Activated effector memory CD4-positive, alpha-beta T cell treated with Interleukin-2 at 50 U/mL for 16 hours (primary cell): ENCODE measurements at places on chromosomes 6 and 20.

- no peak for DNase-seq
Observed at GRCh38 chr6:127221201-127221600, 45.5 kb upstream of the RNF146 start.

DNA sequence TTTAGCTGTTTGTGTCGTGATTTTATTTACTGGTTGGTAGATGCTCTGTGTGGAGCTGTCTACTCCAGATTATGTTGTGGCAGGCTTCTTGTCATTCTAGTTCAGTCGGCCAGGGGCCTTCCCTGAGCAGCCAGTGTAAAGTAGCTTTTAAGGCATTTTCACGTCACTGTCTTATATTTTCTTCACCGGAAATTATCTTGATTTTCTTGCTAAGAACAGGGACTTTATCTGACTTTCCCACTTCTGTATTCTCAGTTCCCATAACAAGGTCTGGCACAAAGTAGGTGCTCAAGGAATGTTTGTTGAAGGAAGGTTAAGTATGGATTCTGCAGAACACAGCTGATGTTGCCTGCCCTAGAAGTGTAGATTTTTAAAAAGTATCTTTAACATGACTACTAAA, 868 bp downstream of the LTV1 start:
- no peak for DNase-seq

- no peak for DNase-seq
Observed at GRCh38 chr6:19327661-19328060, 509.5 kb upstream of the ID4 start.

- DNase-seq: no peak
Observed at GRCh38 chr6:121506761-121507754, 71.6 kb downstream of the GJA1 start.

- DNase-seq: no peak
Observed at GRCh38 chr6:84685983-84686584, 78.3 kb downstream of the TBX18 start.

DNA sequence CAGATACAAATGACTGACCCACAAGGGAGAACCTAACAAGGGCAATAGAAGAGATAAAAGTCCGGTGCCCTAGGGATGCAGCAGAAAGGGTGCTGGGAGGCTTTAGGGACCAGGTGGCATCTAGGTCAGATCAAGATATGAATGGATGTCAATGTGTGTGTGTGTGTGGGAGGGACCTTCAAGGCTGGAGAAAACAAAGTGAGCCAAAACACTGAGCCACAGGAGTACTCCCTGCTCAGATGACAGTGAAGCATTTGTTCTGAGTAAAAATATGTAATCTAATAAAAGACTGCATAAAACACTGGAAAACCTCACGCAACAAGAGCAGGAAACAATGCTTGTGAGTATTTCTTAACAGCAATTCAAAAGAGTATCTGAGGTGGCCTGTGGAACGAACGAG, 28.2 kb downstream of the ZNF337 start:
- no peak for DNase-seq

DNA sequence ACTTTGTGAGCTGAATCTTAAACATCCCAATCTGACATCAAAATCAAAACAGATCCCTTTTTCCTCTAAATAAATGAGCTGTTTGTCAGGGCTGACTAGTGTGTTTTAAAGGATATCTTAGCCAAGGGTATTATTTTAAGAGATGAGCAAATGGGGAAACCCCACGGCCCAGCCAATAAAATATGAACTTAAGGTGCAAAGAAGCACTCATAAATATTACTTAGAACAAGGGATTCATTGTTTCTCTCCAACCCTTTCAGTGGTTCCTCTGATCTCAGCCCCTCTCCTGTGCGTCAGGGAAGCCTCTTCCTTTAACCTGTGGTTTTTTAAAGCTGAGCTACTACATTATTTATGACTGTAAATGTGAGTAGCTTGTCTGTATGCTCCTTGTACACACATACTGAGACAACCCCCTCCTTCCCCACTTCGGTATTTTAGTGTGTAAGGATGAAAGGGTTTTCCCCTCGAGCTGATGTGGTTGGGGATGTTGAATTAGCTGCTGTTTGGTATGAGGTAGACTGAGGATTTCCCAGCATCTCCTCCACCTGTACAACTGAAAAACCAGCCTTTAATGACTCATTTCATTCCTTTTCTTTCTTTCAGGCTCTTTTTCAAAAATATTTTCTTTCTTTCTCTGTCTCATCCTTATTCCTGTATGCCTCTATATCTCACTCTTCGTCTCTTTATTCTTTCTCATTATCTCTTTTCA, 6.5 kb downstream of the BMP5 start:
- DNase-seq: no peak

DNA sequence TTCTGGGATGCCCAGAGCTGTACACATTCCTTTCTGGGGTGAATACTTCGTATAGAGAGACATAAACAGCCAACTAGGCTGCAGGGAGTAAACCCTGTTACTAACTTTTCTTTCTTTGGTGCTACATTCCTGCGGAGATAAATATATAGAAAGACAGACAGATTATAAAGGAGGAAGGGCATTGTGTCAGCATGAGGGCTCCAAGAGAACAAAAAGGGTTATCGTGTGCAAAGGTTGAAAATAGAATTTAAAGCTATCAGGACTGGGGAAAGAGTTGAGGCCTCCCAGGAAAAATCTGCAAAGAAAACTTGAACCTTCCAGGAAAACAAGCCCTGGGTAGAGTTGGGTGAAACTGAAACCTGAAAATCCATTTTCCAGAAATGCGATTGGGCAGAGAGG, 68.0 kb downstream of the TMEM170B start:
- DNase-seq: no peak

- no peak for DNase-seq
Observed at GRCh38 chr6:159176913-159177312, 7.7 kb downstream of the FNDC1 start.

DNA sequence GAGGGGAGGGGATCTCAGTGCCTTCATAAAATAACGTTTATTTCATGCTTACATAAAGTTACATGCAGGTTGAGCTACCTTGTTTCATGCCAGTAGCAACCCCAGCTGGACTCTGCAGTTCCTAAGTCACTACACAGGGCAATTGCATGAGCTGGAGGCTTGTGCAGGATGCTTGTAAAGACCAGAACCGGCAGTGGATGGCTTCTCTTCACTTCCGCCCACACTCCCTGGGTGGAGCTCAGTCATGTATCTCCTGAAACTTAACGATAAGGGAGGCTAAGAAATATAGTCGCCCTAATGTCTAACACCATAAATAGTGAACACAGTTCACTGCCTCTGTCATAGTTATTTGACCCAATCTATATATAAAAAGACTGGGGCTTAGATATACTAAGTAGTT, 99.4 kb upstream of the RAB32 start:
- no peak for DNase-seq

DNA sequence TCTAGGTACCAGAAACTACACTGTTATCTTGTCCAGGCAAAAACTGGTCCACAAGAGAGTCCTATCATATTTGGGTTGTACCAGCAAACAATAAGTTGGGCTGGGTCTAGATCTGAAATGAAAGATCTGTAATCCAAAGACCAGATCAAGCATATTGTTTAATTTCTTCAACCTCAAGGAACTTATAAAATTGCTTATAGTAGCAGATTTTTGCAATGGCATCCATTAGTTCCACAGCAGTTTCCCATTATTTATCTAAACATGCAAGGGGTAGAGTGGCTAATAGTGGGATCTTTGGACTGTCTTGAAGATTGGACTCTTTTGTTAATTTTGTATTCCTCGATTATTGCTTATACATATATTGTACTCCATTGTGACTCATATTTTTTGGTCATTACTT, 40.5 kb upstream of the SNAP25 start:
- no peak for DNase-seq

DNA sequence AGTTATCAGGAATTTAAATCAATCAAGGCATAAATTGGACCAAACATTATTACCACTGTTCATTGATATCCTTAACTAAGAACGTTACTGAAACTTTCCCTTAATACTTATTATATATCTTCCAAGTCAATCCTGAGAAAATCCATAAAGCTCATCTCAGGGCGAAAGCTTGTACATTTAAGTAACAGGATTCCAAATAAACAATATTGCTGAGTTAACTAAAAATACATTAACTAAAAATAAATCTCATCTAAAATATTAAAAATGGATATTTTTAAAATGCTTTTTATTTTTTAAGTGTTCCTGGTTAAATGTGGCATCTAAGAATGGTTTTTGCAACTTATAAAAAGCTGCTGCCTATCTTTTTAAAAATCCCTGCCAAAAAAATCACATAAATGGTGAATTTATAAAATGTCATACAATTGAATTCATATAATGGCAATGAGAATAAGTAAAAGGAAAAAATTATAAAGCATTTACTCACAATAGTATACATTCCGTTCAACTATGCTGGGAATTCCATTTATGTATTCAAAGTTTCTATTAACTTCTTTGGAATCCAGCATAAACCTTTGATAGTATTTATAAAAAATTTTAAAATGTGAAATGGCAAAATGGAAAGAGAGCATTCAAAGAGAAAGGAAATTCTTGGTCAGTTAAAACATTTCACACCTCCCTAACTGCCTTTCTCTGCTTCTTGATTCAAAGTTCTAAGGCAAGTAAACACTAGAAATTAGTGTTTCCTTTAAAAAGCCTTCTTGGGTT, 20.8 kb upstream of the GMDS start:
- DNase-seq: no peak

DNA sequence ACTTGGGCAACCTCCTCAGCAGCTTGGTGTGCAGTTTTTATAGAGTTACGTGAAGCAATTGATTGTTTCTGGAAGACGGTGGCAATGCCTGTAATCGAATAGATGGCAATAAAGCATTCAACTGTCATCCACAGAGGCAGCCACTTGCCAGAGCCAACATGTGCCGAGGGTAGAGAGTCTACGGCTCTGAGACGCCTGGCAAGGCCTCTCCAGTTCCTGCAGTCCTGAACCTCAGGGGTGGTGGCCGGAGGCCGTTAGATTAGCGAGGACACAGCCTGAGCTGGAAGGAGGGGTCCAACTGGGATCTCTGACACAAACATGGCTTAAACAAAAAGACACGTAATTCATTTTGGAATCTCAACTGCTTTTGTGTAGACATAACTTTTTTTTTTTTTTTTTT, 775 bp upstream of the TTLL2 start:
- DNase-seq: no peak

DNA sequence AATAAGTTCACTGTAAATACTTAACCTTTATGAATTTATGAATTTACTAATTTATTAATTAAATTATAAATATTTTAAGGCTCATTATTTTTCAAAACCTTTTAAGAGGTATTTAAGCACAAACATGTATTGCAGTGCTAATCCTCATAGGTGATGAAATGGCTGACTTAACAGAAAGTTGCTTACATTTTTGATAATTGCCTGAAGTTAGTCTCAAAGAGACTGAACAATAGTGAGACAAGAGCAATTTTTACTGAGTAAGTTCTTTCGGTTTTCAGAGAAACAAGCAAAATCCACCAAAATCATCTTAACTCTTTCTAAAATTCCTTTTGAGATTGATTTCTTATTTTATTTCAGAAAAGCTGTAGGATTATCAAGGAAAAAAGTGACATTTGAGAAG, 137.3 kb upstream of the VGLL2 start:
- DNase-seq: no peak

DNA sequence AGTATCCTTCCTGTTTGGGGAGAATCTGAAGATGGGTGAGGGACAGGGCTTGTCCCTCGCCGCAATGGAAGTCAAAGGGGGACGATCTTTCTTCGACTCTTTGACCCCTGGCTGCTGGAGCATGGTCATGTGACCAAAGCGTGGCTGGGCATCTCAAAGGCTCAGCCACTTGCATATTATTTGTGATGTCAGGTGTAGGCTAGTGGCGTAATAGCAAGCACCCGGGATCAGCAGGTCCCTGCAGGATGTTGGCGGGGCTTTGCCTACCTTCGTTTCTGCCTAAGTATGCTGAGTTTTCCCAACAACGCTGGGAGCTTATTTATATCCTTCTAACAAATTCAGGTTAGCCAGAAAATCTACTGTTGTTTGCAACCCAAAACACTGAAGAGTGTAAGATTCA, 50.3 kb upstream of the IL20RA start:
- DNase-seq: no peak

DNA sequence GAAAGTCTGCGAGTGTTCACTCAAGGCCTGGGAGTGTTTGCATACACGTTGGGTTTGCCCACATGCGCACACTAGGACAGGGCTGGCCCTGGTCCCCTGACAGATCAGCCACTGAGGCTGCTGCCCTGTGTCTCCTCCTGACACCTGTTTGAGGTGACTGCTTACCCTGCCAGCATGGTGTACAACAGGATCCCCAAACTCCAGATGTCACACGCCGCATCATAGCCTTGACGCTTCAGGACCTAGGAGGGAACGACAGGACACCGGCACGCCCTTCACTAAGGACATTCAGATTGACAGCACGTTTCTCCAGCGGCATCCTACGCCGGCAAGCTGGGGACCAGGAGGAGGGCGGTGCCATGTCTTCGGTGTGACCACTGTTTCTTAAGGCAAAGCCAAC, 37.0 kb upstream of the MPC1 start:
- no peak for DNase-seq

- DNase-seq: no peak
Observed at GRCh38 chr6:130780122-130780521, 47.1 kb upstream of the SMLR1 start.

DNA sequence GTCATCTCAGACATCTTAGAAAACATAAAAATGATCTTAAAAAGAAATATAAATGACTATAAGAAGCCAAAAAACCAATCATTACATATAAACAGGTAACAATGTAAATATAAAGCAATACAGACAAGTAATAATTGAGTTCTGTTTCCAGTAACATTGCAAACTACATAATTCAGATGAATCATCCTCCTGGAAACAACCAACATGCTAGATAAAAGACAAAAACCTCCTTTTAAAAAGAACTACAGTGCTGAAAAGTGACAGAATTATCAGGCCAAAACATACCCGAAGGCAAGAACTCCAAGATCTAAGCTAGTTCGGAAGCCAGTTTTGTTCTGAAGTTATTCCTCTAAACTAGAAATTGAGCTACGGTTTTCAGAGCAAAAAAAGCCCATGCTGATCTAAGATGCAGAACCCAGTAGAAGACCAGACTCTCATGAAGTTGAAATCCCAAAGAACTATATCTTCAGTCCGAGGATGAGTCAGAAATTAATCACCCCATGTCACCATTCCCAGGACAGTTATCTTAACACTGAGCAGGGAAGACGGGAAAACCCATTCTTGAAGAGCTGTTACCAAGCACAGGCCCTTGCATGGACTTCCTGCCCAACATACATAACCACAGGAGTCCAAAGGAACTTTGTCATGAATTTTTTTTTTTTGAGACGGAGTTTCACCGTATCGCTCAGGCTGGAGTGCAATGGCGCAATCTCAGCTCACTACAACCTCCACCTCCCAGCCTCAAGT, 9.8 kb downstream of the PGM3 start:
- DNase-seq: no peak

DNA sequence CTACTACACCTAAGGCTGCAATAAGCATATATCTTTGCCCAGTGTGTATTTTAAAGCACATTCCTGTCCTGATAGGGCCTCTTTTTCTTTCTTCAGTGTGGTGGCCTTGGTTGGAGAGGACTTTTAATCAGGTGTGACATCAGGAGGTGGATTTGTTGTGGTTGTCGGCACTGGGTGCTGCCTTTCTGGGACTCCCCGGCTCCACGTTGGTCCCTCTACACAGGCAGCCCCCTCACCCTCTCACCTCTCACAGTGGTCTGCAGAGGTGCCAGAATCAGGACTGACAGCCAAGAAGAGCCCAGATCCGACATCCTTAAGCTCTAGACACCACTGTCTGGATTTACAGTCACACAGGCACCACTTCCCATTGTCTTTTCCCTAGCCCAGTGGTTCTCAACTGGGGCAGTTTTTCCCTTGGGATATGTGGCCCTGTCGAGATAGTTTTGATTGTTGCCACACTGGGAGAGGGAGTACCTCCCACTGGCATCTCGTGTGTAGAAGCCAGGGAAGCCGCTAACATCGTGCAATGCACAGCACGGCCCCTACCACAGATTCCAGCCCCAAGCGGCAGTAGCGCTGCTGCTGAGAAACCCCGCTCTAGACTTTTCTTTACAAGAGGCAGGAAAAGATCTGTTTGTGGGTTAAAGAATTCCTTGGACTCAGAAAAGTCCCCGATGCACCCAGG, 314.1 kb downstream of the QKI start:
- DNase-seq: no peak
